ENCODE measurements at places on chromosomes 3 and 15. TPM values are rescaled to one million over a fixed set of nuclear protein-coding genes. Genes with fewer than 3 reads are reported as not detected.

GOLGA8A gene
- 65.6 TPM for total RNA-seq

CKMT1A gene
- 0.41 TPM for total RNA-seq

GOLGA6L4 gene
- 1.5 TPM for total RNA-seq

GLDN gene
- total RNA-seq, result not detected

ARHGEF26 gene
- 20.7 TPM for total RNA-seq

SLC15A2 gene
- total RNA-seq, result 33.3 TPM

SPINT1 gene
- total RNA-seq, result 3.3 TPM

TM6SF1 gene
- 1.8 TPM for total RNA-seq

GXYLT2 gene
- total RNA-seq, result 10.7 TPM

CCDC39 gene
- not detected for total RNA-seq

Measured in A673 (cell line).